Activated CD4-positive, alpha-beta T cell treated with anti-CD3 and anti-CD28 coated beads, Interleukin-2, amount 10 ng/mL, durations not matched to agents 24 days and 14 days (primary cell): ENCODE measurements at places on chromosomes 5 and 9. TPM values are rescaled to one million over a fixed set of nuclear protein-coding genes. Genes with fewer than 3 reads are reported as not detected.

Gene CKS2
- total RNA-seq, result 167 and 176 TPM in 2 replicates

Gene SLC23A1
- 1.8 and 2.1 TPM in 2 replicates for total RNA-seq

Gene FOXD4L3
- total RNA-seq, result not detected in 2 replicates

DNA sequence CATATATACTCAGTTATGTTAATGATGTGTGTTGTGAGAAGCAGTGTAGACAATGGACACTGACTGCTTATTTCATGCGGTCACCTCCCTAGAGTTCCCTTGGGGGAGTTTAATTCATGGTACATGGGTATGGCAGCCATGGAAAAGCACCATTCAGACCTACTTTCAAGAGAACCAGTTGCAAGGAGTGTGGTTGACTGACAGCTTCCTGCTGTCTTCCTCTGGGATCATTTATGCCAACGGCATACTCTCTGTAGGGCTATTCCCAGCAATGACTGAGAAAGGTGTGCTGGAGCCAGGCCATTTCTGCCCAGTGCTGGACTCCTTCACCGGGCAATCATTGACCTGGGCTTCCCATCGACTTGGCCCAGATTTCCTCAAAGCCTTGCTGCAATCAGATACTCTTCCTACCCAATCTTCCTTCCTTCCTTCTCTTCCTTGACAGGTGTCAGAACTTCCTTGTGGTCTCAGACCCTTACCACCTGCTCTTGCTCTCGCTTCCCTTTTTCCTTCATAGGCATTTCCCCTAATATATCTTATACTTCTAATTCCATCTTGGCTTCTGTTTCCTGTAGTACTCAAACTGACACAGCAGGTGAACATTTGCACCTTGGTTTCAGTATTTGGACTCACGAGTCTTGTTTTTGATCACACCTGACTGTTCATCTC, 3.4 kb upstream of the CLINT1 start:
- DNase-seq, result no peak

GRCh38 chr9:124784509-124784908, 7.6 kb downstream of the OLFML2A start:
- DNase-seq, result no peak

- no peak for DNase-seq
Observed at GRCh38 chr9:37906312-37907239, 2.6 kb upstream of the SLC25A51 start.

GRCh38 chr5:1524481-1524798, 680 bp upstream of the LPCAT1 start:
- no peak for DNase-seq

- no peak for DNase-seq
Observed at GRCh38 chr9:33782395-33783152, 12.8 kb upstream of the PRSS3 start.

DNA sequence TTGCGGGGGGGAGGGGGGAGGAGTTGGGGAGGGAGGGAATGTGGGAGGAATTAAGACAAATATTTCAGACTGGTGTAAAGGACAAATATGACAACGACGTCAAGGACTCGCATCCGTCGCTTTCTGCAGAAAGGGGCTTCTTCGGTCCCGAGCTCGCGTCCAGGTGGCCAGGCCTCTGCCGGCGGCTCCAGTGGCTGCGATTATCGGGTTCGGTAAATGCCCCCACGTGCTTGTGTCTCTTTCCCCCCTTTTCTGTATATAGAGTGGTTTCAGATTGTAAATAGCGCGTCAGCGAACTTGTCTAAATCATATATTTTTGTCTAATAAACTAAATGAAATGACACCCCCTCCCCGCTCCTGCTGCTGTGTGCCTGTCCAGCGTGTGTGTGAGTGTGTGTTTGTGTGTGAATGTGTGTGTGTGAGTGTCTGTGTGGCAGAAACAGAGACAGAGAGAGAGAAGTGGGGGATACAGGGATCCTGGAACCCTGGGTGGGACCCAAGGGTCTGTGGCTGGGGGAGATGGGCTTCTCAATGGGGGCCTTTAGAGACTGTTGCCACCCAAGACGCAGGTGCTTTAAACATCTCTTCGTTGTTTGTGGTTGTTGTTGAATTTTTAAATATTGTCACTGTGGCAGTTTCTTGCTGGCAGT, 5.6 kb downstream of the IRX1 start:
- no peak for DNase-seq

DNA sequence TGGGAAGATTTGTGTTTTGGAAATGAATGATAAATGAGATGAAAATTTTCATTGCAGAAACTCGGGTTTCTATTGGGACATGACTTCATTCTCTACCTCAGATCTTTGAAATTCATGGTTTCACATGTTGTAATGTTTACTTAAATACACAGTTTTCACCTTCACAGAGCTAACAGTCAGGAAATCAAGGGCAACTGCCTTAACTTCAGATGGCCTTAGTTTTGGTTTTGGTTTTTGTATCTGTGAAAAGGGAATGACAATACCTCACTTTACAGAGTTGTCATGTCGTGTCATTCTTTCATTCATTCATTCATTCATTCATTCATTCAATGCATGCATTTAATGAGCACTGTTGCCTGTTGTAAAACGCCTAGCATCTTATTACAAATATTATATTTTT, 41.9 kb downstream of the NIM1K start:
- peak; percentile 64 for DNase-seq

DNA sequence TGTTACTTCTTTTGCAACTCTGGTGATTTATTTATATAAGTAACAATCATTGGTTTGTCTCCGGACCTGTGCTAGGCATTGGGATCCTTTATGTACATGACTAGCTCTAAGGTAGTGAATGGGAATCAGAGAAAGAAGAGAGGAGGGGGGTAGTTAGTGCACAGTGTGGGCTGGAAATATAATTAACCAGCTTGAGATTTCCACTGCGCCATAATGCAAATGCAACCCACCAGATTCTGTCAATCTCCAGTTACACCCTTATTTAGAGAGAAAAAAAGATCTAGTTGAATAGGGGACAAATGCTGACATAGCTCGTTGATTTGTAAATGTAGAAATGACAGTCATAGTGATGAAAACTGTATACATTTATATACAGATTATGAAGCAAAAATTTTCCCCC, 342.2 kb upstream of the SLC30A5 start:
- no peak for DNase-seq
